ENCODE measurements at places on chromosomes 11 and 22.

DNA sequence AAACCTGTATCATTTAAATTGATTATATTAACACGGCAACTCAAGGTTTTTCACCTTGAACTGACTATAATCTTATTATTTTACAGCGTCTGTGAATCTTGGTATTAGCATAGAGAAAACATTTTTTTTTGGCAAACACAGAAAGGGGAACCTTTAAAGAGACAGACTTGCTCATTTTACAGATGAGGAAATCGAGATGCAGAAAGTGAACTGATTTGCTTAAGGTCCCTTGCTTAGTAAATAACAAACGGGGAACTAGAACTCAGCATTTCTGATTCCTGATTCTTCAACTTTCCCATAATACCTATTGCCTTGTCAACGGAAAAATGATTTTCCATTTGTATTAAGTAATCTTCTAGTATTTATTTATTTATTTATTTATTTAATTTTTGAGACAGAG is 33.2 kb upstream of the CECR2 start:
- DNase-seq, result no peak

DNA sequence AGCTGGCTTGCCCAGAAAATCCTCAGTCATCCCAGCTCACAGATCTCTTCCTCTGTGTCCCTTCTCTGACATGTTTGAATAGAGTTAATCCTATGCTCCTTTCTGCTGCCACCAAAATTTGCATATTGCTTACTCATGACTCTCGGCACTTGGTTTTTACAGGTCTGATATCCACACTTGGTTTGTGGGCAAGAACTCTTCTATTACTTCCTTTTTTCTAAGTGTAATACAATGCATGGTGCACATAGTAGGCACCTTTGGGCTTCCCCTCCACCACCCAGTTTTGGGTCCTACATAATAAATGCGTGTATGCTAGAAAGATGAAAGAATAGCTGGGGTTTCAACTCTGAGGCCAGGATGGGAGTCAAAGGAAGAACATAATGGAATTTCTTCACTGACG is 69.7 kb upstream of the GRK3 start:
- no peak for DNase-seq

DNA sequence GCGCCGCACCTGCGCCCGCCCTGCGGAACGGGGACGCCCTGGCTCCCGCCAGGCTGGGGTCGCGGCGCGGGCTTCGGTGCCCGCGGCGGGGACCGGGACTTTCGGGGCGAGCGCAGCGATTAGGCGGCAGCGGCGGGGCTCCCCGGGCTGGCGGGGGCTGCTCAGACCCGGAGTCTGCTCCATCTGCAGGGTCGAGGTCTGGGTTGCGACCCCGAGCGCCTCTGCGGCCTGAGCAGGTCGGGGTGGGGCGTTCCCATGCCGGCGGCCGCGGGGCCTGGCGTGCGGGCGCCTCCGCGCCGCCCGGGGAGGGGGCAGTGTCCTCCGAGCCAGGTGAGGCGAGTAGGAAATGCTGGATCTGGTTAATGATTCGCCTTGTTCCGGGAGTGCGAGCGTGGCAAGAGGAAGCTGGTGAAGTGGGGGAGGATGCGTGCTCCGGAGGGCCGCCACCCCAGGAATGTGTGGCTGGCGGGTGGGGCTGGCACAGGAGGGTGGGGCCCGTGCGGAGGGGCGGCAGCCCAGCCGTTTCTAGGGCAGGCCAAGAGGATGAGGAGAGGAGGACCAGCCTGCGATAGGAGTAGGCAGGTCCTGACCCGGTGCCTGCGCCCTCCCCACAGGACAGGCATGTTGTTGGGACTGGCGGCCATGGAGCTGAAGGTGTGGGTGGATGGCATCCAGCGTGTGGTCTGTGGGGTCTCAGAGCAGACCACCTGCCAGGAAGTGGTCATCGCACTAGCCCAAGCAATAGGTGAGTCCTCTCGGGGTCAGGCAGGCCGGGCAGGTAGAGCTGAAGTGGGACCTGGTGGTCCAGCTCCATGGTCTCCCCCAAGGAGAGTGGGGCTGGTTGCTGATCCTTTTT is 606 bp downstream of the RASSF7 start:
- DNase-seq, result no peak

- DNase-seq, result no peak
These were observed 66.5 kb downstream of the PPP2R1B start for GRCh38 chr11:111699579-111700156.

DNA sequence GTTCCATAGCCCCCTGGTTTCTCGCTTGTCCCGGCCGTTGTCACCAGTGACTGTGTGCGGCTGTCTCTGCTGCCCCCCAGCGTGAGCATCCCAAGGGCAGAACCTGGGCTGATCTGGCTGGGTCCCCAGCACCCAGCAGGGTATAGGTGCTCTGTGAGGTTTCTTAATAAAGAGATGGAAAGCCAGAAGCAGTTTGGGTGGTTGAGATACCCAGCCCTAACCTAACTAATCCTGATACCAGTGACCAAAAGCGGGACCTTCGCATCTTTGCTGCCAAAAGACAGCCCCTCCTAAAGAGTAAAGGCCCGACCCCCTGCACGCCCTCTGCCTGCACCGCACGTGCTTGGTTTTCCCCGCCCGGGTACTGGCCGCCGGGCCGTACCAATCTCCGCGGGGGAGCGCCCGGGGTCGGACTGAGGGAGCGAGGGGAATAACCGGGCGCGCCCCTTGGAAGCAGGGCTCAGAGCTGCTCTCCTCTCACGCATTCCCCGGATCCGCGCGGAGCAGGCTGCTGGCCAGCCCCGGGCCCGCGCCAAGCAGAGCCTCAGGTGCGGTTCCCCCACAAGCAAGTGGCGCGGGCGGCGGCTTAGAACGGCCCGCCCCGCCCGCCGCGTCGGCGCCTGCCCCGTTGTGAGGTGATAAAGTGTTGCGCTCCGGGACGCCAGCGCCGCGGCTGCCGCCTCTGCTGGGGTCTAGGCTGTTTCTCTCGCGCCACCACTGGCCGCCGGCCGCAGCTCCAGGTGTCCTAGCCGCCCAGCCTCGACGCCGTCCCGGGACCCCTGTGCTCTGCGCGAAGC is at the start of gene DGAT2:
Gene DGAT2 (plus strand): TSS at position 667 of the 797 bp plus-strand sequence. CDS start 214 bp downstream, outside the sequence.
- peak; percentile 64 for DNase-seq

DNA sequence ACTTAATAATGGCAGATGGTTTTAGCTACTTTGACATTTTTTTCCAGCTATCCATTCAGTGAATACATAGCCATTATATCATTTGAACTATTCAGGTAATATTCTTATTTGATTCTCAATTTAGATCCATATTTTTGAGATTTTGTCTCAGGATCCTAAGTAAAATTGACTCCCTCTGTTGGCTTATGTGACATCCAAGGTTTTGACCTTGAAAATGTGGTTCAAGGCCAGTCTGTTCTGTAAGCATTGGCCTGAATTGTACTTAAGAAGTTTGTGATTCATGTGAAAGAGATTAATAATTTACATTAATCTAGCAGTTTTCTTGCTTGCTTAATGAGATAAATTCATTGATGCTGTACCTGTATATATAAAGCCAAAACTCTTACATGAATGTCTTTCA is 1.6 kb upstream of the SLC17A6 start:
- DNase-seq, result no peak

GRCh38 chr11:118258410-118258809 is 5.7 kb downstream of the MPZL2 start:
- no peak for DNase-seq

DNA sequence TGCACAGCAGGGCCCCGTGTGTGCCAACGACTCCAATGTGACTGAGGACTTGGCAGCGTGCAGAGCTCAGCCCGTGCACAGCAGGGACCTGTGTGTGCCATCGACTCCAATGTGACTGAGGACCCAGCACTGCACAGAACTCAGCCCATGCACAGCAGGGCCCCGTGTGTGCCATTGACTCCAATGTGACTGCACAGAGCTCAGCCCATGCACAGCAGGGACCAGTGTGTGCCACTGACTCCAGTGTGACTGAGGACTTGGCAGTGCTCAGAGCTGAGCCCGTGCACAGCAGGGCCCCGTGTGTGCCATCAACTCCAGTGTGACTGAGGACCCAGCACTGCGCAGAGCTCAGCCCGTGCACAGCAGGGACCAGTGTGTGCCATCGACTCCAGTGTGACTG is 347.8 kb upstream of the B3GAT1 start:
- no peak for DNase-seq

GRCh38 chr11:75558939-75559843 is 2.9 kb upstream of the SERPINH1 start:
- DNase-seq, result no peak

- no peak for DNase-seq
These were observed 91.3 kb upstream of the RASSF10 start for GRCh38 chr11:12917822-12918221.

- no peak for DNase-seq
These were observed 749 bp downstream of the VWA5A start for GRCh38 chr11:124115782-124116616.

DNA sequence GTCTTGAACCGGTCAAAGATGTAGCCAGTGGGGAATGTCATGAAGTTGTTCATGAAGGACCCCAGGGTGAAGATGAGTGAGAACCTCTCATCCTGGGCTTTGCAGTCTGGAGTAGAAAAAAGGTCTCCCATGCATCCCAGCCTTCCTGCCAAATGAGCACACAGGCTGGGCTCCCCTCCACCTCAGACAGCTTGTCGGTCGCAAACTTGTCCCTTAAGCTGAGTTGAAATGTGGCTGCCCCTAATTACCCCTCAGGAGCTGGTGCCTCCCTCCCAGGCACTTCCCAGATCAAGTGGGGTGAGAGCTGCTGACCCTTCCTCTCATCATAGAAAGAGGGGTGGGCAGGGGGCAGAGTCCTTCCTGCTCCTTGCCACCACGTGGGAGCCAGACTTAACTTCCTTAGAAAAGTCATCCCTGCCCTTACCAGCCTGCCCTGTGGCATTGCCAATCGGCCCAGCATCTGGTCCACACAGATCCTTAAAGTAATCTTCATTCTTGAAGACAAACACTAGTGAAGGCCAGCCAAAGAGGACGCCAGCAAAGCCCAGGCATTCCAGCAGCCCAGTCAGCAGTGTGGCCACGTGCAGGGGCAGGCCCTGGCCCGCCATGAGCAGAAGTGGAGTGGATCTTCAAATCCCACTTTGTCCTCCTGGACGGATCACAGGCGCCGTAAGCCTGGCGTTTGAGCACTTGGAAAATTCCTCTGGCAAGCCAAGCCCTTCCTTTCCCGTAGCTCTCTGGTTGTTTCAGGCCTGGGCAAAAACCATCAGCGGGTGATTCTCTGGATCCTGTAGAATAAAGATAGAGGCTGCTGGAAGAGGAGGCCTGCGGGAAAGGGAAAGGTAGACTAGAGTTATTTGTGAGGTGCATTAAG is 1.1 kb downstream of the SLC43A3 start:
- DNase-seq, result no peak

DNA sequence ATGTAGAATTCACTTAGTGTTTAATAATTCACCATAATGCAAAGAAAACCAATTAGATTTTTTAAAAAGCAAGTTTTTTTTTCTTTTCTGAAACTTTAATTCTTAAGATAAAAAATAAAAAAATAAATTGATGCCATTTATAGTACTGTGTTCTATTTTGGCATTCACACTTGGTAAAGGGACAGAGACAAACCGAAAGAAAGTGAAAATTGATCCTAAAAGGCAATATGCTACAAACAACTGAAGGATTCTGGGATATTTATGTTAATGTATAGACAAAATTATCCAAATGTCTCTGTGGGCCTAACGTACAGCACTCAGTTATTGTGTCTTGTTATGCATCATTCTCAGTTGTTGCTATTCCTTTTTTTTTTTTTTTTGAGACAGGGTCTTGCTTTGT is 41.9 kb upstream of the DDI1 start:
- DNase-seq, result no peak

DNA sequence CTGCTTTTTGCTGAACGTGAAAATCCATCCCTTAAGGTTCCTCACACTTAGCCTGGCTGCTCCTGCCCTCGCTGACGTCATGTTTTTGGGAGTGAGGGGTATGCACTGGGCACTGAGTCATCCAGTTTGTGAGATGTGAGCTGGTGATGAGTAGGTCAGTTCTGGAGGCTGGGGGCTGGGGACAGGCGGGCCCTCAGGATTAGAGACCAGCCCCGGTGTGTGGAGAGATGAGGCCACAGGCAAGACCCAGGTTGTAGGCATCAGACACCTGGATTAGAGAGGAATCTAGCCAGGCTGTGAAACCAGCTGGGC is 9.2 kb downstream of the KCNC1 start:
- DNase-seq, result no peak

DNA sequence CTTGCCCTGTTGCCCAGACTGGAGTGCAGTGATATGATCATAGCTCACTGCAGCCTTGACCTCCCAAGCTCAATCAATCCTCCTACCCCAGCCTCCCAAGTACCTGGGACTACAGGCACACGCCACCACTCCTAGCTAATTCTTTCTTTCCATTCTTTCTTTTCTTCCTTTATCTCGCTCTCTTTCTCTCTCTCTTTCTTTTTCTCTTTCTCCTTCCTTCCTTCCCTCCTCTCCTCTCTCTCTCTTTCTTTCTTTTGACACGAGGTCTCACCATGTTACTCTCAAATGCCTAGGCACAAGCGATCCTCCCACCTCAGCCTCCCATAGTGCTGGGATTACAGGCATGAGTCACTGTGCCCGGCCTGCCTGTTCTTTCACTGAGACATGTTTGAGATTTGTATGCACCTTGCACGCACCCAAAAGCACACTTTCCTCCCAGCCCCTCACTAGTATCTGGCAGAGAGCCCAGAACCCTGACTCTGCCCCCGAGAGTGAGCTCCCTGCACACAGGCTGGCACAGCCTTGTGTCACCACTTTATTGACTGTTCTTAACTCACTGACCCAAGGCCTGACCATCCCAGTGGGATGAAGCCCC is 56.8 kb downstream of the CD6 start:
- DNase-seq, result peak; percentile 71

GRCh38 chr22:20748731-20749428 is 25.0 kb upstream of the SERPIND1 start:
- DNase-seq, result no peak

DNA sequence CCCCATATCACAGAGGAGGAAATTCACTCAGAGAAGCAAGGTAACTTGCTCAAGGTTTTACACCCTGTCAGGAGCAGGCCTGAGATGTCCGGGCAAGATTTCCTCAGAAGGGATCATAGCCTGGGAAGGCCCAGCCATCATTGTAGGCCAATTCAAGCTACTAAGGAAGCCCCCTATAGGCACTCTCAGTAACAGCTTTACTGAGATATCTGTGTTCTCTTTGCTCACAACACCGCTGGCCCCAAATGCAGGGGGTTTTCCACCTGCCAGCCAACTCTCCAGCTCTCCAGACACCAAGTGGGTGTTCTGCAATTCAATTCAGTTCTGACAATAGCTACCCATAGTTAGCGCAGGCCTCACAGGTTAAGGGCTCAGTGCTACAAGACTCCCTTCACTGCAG is 84.0 kb downstream of the SLC36A4 start:
- no peak for DNase-seq

DNA sequence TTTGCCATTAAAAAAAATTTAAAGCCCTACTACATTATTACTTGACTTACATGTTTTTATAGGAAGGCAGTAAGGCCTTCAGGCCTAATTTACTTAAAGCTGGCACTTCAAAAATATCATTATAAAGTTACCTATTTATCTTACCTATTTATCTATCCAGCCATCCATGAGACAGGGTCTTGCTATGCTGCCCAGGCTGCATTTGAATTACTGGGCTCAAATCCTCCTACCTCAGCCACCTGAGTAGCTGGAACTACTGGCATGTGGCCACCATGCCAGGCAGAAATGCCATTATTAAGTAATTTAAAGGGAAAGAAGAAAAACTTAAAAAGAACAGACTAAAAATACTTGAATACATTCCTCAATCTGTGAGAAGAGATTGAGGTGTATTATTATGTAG is 60.3 kb upstream of the CLNS1A start:
- DNase-seq, result no peak

All from stimulated activated CD4-positive, alpha-beta T cell treated with anti-CD3 and anti-CD28 coated beads, Interleukin-12 subunit alpha, Interleukin-12 subunit beta, amount 100 ng/mL, for 24 hours (primary cell).